ENCODE measurements at places on chromosomes 1 and 21.
A peak's percentile ranks its signal among the peaks of the same experiment; 100 is the strongest.

GRCh38 chr1:40955266-40955665 is 24.2 kb upstream of the CTPS1 start:
- no peak for DNase-seq

DNA sequence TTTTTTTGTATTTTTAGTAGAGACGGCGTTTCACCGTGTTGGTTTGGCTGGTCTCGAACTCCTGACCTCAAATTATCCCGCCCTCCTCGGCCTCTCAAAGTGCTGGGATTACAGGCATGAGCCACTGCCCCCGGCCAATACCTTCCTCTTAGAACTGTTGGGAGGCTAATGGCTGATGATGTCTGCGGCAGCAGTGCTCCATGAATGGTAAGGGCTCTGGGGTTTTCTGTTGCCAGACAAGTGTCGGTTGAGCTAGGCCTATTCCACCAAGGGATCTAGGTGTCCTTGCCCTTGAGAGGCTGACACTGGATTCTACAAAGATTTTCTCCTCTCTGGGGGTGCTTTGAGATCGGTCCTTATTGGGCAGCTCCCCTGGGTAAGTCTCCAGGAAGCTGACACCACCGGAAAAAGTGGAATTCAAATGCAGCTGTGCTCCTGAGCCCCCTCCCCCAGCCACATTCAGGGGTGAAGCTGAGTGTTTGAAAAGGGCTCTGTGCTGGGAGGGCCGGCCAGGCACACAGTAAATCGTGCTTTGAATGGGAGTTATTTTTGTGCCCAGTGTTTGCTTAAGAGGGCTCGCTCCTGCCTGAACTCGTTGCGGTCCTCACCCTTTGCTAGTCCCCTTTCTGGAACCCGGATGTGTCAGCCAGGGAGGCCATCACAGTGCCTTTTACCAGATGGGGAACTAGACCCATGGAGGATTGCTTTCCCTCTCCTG is 5.2 kb downstream of the SOX13 start:
- no peak for DNase-seq

DNA sequence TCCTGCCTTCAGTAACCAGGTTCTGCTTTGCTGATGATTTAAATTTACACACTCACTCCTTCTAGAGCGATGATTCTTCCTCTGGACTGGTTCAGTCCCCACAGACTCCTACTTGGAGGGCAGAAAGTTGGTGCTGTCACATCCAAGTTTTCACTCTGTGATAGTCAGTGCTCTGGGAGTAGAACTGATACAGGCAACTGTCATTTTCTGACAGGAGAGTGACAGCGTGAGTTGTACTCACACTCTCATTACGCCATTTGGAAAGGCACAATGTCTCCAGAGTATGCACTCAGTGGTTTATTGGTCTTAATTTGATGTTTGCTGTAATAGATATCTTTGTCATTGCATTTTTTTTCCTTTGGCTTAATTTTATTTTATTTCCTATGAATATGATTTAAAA is 96.0 kb downstream of the GRIK1 start:
- DNase-seq = no peak

DNA sequence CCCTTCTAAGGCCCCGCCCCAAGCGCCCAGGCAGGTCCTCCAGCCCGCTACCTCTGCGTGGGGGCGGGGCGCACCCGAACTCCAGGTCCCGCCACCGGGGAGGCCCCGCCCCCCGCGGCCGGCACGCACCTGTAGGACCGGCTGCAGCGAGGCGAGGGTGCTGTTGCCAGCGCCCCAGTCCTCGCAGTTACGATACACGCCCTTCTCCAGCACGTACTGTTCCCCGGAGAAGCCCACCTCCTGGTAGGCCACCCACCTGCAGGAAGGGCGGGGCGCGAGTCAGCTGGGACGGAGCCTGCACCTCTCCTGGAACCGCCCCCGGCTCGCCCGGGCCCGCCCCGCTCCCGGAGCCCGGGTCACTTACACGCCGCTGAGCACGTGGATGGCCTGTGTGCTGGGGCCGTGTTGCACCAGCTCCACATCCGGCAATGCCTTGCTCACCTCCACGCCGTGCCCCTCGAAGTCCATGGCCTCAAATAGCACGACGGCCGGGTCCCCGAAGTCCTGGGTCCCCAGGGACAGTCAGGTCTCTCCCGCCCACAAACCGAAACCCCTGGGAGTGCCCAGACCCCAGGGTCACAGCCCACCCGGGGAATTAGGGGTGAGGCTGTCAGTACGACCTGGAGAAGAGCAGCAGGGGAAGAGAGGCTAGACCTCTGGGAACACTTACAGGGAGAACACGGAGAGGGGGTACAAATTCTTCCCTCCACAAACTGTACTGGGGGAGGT is 17.3 kb downstream of the CRYBG2 start:
- peak; percentile 88 for DNase-seq

DNA sequence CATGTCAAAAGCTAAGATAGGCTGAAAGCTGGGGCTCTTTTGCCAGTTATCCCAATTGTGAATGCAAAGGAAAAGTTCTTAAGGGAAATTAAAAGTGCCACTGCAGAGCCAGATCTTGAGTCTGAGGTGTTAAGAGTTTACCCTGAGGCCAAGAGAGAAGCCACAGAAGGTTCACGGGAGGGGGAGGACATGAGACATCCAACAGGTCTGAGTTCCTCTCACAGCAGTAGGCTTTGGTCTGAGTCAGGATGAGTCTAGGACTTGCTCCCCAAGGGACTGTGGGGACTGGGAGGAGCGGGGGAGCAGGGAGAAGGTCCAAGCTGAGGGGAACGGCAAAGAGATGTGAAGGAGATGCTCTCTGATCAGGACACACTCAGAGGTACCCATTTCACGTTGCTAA is 411.2 kb upstream of the CAMK1G start:
- DNase-seq = no peak

DNA sequence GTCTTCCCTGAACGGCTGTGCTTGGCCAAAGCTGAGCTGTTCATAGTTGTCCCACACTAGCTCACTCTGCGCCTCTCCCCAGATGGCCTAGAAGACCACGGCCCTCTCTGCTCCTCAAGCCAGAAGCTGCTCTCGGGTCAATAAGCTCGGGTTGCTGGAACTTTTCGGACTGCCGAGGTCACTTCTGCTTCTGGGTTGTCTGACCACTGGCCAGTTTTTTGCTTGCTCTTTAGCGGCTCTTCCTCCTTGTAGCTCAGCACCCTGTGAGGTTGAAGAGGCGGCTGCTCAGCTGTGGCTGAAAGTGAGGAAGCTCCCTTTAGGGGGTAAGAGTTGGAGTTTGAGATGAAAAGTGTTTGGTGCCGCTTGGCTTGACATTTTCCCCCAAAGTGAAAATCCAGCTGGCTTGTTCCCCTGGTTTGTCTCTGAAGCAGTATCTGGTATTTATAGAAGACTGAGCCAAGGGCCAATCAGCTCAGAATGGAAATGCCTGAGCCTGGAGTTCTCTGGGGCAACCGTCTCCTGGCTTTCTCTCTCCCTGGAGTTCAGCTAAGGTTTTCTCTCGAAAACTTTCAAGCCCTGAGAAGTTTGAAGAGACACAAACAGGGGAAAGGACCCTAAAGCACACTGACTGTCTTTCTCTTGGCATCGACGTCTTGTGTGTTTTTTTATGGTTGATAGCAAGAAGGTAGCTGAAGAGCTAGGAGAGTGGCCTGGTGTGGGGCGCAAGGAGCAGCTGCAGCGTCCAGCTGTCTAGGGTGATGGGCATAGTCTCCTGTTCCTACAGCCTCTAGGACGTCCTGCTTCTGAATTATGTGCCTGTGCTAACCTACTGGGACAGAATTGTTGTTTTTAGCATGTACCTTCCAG is 72.0 kb downstream of the SYT6 start:
- no peak for DNase-seq

- DNase-seq = no peak
Observed at GRCh38 chr1:47711184-47711847, 273.5 kb downstream of the FOXD2 start.

DNA sequence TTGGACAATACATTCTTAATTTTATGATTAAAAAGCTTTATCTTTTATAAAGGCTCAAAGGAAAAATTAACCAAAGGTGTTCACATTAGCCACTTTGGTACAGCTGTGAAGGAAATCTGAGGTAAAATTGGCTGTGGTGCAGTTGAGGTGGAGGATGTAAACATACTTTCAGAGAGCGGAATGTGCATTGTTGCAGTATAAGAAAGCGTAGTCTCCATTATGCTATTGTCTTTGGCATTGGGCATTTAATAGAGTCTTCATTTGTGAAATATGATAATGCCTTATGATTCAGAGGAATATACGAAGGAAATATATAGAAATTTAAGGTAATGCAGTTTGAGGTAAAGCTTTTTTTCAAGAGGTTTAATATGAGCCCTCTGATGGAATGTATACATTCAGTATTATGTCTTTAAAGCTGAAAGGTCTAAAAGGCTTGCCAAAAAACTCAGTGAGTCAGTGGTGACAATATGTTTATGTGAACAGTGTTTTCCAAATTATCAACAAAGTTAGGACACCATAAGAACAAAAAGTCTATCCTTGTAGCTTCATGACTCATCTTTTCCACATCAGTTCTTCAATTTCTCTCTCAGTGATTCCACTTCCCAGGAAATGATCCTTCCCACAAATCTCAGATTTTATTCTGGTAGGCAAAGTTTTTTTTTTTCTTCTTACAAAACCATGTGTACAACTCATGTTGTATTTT is 26.9 kb upstream of the DDR2 start:
- DNase-seq = no peak

GRCh38 chr1:202085682-202086373 is 36.9 kb upstream of the GPR37L1 start:
- DNase-seq = no peak

GRCh38 chr1:82845866-82846265 is 1045.1 kb downstream of the ADGRL2 start:
- DNase-seq = no peak

DNA sequence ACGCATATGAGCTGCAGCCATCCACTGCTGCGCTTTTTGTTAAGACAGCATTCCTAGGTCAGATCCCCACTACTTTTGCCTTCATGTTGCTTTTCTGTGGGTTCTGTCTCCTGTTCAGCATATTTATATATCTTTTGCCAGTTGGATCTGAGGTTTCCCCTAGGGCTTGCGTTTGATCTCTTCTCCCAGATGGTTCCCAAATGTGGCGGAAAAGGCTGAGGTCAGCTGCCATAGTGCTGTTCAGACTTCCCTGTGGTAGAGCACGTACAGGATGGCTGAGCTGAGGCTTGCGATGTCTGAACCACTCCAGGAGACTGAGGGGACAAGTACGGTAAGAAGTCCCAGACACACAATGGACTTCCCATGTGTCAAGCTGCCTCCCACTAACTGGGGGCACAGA is 39.8 kb downstream of the COL6A1 start:
- peak; percentile 23 for DNase-seq

- no peak for DNase-seq
Observed at GRCh38 chr1:173267453-173267945, 60.4 kb upstream of the TNFSF4 start.

- DNase-seq = no peak
Observed at GRCh38 chr1:193079187-193079586, 19.8 kb downstream of the RO60 start.

DNA sequence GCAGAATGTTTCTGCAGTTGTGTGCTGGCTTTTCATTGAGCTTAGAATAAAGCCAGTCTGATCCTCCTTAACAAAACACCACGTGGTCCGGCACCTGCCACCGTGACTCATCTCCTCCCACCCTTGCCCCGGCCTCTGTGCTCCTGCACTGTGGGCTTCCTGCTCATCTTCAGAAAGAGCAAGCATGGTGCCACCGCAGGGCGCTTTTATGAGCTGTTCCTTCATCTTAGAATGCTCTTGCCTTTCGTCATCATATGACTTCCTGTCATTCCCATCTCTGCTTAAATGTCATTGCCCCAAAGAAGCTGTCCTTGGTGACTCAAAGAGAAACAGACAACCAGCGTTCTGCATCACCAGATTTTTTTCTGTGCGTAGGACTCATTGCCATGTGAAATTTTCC is 117.8 kb downstream of the HHAT start:
- DNase-seq = peak; percentile 84

- peak; percentile 44 for DNase-seq
Observed at GRCh38 chr1:202274611-202275010, 67.1 kb downstream of the UBE2T start.

GRCh38 chr1:208243527-208243966 is 637 bp downstream of the PLXNA2 start:
- DNase-seq = no peak

- DNase-seq = no peak
Observed at GRCh38 chr1:83090195-83090594, 908.7 kb downstream of the TTLL7 start.

- no peak for DNase-seq
Observed at GRCh38 chr1:86195281-86195680, 38.7 kb upstream of the COL24A1 start.

DNA sequence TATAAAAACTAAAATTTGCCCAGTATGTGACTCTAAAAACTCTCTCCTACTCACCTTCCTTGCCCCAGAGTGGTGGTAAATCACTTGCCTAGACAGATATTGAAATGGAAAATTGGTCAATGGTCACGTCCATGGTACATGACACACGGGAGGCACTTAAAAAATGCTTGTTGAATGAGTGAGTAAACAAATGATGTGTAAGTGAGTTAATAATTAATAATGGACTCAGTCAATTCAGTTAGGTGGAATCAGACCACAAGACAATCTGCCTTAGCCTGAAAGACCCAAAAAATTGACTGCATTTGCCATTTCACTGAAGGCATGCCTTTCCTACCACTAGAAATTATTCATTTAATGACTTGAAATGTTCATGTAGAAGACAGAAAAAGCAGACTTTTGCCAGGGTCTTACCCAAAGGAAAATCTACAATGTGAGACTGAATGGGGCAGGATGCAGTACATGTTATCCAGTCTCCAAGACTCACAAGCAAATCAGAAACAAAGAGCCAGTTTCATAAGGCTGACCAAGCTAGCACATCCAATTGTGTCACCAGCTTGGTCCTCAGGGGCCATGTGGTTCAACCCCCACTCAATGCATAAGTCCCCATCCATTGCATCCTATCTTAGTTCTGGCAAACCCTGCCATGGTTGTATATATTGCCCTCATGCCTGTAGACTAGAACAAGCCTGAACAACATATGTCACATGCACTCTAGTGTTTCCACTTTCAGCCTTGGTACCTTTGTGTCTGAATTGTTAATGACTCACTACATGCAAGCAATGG is 73.6 kb downstream of the TBX15 start:
- no peak for DNase-seq

- DNase-seq = no peak
Observed at GRCh38 chr1:19892628-19893168, 10.5 kb downstream of the OTUD3 start.

Measured in activated T-cell treated with anti-CD3 and anti-CD28 coated beads, Interleukin-2, amount 50 U/mL, for 24 hours (primary cell).